CD4-positive, alpha-beta T cell treated with Interferon gamma for 1 hour (primary cell): ENCODE measurements at places on chromosomes 7 and 10.

- no peak for DNase-seq
These were observed 162.4 kb downstream of the SORCS1 start for GRCh38 chr10:107002068-107002467.

DNA sequence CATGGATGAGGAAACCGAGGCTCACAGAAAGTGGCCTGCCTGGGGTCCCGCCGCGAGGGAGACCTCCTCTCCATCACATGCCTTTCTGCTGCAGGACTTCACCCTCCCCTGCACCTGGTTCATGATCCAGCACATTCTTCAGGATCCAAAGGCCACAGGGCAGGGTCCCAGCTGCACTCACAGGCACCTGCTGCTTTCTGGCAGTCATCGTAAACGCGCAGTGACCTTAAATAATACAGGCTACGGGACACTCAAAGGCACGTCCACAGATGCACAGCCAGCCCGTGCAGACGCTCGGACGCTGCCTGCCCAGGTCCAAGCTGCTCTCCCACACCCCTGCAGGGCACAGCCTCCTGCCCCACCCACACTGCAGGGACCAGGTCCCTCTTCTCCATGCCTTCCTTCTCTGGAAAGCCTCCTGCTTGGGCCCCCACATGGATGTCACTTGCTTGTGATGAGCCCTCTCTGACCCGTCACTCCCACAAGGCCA is 49.9 kb downstream of the CALML3 start:
- DNase-seq, result no peak

DNA sequence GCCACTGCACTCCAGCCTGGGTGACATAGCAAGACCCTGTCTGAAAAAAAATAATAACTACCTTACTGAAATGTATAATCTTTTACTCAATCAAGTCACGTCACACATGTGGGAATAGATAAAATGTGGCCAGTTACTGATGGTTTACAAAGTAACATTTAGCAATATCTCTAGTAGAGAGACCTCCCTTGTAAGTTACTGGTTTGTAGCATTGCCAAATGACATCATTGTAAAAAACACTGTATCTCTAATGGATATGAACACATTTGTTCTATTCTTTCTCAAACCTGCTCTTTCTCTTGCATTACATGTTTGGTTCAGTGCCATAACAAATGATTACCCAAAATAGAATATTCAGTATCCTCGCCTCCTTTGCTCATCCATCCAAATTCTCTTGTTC is 18.8 kb downstream of the TET1 start:
- no peak for DNase-seq

DNA sequence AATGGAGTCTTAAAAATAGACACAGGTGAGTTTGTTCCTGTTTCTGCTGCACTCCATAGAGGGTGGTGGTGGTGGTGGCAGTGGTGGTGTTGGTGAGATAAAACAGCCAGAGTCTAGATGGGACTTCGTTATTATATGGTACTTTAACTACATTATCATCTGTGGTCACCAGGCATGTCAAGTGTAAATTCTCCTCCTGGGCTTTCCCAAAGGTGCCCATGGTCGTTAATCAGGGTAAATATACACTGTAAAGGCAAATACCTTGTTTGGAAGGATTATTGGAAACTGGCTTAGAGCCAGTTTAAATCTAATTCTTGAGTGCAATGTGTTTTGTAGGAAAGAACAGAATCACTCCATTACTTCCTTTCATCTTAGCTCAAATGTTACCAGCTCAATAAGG is 21.5 kb upstream of the COMMD3 start:
- DNase-seq, result no peak

DNA sequence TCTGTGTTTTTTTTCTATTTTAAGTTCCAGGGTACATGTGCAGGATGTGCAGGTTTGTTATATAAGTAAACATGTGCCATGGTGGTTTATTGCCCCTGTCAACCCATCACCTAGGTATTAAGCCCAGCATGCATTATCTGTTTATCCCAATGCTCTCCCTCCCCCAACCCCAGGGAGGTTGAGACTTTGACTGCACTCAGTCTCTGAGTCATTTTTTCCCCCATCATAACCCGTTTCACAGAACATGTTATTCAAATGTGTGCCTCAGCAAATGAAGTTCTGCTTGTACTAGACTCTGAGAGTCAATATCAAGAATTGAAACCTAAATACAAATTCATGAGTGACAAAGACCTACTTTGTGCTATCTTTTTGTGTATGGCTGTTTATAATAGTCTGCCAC is 70.0 kb upstream of the CYP26C1 start:
- no peak for DNase-seq

DNA sequence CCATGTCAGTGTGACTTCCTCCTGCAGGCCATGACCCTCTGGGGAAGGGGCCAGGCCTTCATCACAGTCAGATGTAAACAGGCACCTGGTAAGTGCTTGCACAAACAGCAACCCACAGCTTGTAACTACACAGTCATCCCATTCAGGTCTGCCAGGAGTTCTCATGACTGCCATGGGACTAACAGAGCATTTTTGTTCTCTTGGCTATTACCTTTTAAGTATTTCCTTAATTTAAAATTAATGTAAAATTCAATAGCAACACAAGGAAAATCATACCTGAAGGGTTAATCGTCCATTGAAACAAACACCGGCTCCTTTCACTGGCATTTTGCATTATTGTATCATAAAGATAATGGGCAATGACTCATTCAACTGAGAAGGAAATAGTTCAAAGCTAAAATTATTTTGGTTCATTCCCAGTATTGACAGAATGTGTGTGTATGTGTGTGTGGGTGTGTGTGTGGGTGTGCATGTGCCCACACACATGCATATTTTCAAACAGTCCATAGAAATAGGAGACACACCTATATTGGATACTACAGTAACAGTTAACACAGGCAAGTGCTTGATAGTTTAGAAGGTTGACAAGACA is 307.9 kb downstream of the WDR11 start:
- no peak for DNase-seq
